Spinal cord (tissue), 10 donors: ENCODE measurements at places on chromosomes 2 and 18. TPM values are rescaled to one million over a fixed set of nuclear protein-coding genes. Genes with fewer than 3 reads are reported as not detected.
A peak's percentile ranks its signal among the peaks of the same experiment; 100 is the strongest.

The AMER3 gene
- 11.4 TPM for total RNA-seq

The KCNK3 gene
- total RNA-seq, result 13.4 TPM

The CPO gene
- total RNA-seq, result 0.33 TPM

DNA sequence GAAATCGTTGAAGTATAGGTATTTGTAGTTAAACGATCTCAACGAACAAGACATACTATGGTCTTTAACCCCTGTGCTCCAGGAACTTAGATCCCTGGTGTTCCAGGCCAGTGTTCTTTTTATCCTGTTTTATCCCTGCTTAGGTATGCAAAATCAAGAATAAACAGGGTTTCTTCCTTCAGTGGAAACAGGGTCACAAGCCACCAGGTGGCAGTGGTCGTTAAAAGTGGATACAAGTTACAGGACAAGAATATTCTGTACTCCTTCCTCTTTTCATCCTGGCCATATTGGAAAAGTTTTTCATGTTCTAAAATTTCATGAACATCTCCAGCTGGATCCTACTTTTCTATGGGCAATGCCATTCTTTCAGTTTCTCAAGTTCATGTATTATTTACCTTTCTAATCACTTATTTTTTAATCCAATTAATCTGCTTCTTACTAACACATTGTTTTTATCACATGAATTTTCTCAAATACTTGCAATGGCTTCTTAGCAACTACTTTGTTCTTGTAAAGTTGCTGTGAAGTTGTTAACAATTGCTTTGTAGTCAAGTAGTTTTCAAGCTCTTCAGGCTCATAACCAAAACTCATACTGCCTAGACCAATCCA lies 16.4 kb upstream of the HNMT start:
- no peaks in the 10 kb centered on the region for H3K4me1 ChIP-seq
- no peaks in the 10 kb centered on the region for H3K27me3 ChIP-seq
- DNase-seq, result peak; percentile 78
- no peaks in the 10 kb centered on the region for H3K36me3 ChIP-seq

- no peak for DNase-seq
- H3K27ac ChIP-seq, result no peak overlapping the region
- H3K4me1 ChIP-seq, result no peaks in the 10 kb centered on the region
Measured at GRCh38 chr18:29218091-29218490, 1041.2 kb upstream of the CDH2 start.

- no peak overlapping the region for H3K27ac ChIP-seq
- DNase-seq, result no peak
- H3K36me3 ChIP-seq, result no peaks in the 10 kb centered on the region
Measured at GRCh38 chr2:57443086-57443485, 603.5 kb upstream of the VRK2 start.

GRCh38 chr2:86661333-86661732 lies 37.7 kb upstream of the RNF103 start:
- H3K27me3 ChIP-seq, result no peaks in the 10 kb centered on the region
- no peaks in the 10 kb centered on the region for H3K36me3 ChIP-seq
- H3K27ac ChIP-seq, result no peak overlapping the region

- no peak overlapping the region for H3K27ac ChIP-seq
- no peaks in the 10 kb centered on the region for H3K36me3 ChIP-seq
- no peak overlapping the region for H3K4me3 ChIP-seq
- no peaks in the 10 kb centered on the region for H3K4me1 ChIP-seq
- no peaks in the 10 kb centered on the region for H3K27me3 ChIP-seq
Measured at GRCh38 chr2:102433973-102434654, 11.2 kb downstream of the IL18RAP start.

DNA sequence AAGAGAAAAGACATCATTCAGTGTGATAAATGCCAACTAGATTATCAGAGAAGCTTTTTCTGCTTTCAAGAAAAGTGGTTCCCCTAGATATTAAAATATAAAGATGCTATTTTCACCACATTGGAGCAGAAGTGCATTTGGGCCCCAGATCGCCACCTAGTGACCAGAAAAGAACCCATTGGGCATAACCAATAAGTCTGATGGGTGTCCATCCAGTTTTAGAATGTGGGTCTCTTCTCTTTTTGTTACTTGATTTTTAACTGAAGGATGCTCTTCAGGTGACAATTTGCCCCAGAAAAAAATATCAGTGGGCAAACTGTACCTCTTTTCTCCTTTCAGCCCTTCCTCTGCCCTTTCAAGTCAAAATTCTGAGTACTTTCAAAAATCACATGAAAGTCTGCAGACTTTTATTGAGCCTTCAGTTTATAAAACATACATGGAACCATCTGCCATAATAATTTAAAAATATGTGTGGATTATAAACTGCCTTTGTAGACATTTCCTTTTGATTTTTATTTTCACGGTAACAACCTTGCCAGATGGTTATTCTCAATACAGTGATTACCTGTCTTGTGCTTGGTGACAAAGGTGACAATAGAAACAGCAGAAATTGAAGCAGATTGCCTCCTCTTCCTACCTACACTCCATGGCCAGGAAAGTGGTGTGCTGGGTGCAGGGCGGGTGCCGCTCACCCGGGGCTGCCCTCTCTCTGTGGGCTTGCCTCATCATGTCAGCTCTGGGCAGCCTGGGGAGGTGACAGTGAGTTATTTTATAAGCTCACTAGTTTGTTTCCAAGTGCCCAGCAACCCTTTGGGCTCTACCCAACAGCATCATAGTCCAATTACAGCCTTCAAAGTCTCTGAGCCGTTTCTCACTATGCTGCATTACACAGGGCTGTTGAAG lies 124.5 kb downstream of the DCDC2C start:
- DNase-seq, result no peak
- H3K27me3 ChIP-seq, result no peaks in the 10 kb centered on the region
- H3K36me3 ChIP-seq, result no peaks in the 10 kb centered on the region
- no peak overlapping the region for H3K4me3 ChIP-seq

DNA sequence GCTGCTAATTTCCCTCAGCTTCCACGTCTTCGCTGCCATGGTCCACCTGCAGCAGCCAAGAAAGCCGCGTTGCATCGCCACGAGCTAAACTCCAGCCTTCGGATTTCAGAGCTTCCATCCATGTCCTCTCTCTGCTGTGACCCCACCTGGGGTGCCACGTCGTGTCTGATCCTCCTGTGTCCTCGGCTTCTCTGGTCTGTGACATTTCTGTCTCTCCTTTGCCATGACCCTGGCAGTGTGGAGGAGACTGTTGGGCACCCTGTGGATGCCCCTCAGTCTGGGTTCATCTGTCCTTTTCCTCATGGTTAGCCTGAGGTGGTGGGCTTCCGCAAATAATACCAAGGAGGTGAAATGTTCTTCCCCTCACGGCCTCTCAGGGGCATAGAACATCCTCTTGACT lies 106.8 kb downstream of the RTP5 start:
- no peaks in the 10 kb centered on the region for H3K4me1 ChIP-seq
- no peak overlapping the region for H3K4me3 ChIP-seq
- no peak overlapping the region for H3K27ac ChIP-seq
- H3K36me3 ChIP-seq, result peaks cover 27% of the 10 kb centered on the region
- no peak for DNase-seq
- H3K27me3 ChIP-seq, result no peaks in the 10 kb centered on the region

DNA sequence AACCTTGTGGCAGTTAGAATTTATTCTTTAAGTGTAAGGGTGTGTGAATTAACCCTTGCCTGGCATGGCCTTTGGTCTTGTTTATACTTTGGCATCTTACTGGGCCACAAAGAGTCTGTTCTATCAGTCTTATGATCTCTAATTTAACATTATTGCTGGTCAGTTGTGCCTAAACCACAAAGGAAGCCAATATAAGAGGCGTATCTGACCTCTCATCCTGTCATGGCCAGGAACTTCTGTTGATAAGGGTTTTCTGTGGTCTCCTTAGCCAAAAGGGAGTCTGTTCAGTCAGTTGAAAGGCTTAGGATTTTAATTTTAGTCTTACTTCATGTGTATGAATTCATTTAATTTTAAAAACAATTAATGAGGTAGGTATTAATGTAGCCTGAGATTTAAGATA lies 127.2 kb downstream of the LRRTM4 start:
- no peak for DNase-seq
- no peaks in the 10 kb centered on the region for H3K36me3 ChIP-seq
- no peak overlapping the region for H3K4me3 ChIP-seq
- H3K27ac ChIP-seq, result no peak overlapping the region

GRCh38 chr18:58567453-58568196 lies 61.3 kb downstream of the ALPK2 start:
- no peaks in the 10 kb centered on the region for H3K36me3 ChIP-seq
- H3K27me3 ChIP-seq, result no peaks in the 10 kb centered on the region
- H3K4me3 ChIP-seq, result no peak overlapping the region
- no peak for DNase-seq

GRCh38 chr18:78995740-78996395 lies 16.2 kb downstream of the SALL3 start:
- peaks cover 59% of the 10 kb centered on the region for H3K36me3 ChIP-seq
- H3K4me3 ChIP-seq, result no peak overlapping the region
- H3K4me1 ChIP-seq, result peaks cover 32% of the 10 kb centered on the region
- H3K27ac ChIP-seq, result peak overlapping the region; percentile 61
- no peak for DNase-seq
- H3K27me3 ChIP-seq, result no peaks in the 10 kb centered on the region

- no peak overlapping the region for H3K4me3 ChIP-seq
- no peak for DNase-seq
- H3K36me3 ChIP-seq, result no peaks in the 10 kb centered on the region
- peaks cover 19% of the 10 kb centered on the region for H3K4me1 ChIP-seq
Measured at GRCh38 chr18:10047237-10047636, 133.4 kb downstream of the VAPA start.
